CD4-positive, alpha-beta memory T cell (primary cell): ENCODE measurements at places on chromosomes 6 and 20.

GRCh38 chr6:25423358-25423757 lies 144.2 kb downstream of the CARMIL1 start:
- no peak for DNase-seq

GRCh38 chr6:20367743-20368485 lies 33.8 kb upstream of the E2F3 start:
- DNase-seq: no peak

DNA sequence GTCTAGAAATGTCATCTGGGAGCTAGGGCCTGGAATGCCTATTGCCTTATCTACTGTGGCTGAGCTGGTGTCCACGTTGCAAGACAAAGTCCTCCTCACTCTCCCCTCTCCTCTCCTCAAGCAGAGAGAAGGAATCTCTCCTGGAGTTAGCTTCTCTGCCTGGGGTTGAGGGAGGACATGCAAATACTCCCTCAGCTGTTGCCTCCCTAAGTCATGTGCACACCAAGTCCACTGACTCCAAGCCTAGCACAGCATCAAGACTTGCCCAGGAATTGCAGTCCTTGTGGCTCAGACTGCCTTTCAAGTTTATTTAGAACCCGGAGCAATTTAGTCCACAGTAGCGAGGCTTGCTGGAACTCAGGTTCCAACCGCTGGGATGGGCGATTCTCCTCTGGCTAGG lies 38.0 kb upstream of the SCP2D1 start:
- no peak for DNase-seq

DNA sequence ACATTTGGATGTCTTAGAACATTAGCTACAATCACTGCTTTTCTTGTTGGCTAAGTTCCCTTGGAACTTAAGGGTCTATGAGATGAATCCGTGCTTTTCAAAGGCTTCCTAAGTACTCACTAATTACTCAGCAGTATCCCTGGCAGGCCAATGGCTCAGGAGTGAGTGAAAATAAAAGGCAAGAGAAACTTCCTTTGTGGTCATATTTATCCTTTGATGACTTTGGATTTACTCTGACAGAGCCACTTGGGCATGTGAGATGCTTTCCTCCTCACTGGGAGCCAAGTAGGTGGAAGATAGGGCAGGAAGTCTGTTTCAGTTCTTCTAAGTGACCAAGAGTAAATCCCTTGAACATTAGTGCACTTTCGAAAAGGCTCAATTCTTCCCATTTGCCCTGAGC lies 224.3 kb upstream of the FOXA2 start:
- DNase-seq: no peak

- no peak for DNase-seq
These were observed 50.6 kb downstream of the GINS1 start for GRCh38 chr20:25457886-25458680.

DNA sequence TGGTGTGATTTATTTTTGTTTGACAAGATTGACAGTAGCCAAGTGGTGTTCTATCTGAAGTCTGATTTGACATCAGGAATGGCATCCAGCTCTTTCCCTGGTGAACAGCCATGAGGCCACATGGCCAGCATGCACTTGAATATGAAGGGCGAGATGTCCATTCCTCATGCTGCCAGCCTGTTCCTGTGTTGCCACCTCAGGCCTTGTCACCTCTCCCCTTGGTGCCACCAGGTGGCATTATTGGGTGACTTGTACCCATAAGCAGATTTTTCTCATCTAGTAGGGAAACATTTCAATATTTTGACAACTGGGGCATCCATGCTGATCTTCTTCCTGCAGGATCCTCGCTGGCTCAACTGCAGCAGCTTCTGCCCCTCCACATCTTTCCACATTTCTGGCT lies 199.1 kb downstream of the ERMARD start:
- no peak for DNase-seq

DNA sequence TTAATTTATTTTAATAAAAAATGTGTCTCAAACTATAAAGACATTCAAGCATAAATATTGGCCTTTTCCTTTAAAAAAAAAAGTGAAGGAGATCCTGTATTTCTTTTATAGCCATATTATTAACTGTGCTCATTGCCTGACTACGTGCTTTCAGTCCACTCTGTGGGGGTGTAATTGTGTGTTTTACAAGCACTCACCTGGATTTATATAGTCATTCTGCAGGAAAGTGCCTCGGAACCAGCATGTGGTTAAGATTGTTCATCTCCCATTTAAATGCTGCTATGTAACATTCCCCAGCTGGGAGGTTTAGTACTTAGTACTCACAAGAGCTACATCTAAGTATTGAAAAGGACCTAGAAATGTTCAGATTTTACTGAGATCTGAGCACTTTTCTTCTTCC lies 47.9 kb upstream of the SLC22A16 start:
- DNase-seq: no peak

- DNase-seq: no peak
These were observed 328.2 kb upstream of the JAG1 start for GRCh38 chr20:11001764-11002540.

DNA sequence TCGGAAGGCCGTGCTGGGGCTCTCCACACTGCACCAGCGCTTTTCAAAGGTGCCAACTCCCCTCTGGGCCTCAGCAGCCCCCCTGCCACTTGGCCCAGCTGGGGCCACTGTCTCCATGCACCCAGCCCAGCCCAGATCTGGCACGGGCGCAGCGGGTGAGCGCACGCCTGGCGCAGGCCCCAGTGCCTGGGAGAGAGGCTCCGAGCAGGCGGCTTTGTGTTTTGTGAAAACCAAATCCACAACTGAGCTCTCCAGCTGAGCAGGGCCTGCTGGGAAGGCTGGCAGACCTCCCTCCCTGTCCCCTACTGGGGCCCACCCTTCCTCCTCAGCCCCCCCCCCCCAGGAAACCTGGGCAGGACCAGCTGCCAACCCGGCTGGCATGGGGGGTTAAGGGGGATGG lies 17.0 kb downstream of the MDGA1 start:
- DNase-seq: no peak

DNA sequence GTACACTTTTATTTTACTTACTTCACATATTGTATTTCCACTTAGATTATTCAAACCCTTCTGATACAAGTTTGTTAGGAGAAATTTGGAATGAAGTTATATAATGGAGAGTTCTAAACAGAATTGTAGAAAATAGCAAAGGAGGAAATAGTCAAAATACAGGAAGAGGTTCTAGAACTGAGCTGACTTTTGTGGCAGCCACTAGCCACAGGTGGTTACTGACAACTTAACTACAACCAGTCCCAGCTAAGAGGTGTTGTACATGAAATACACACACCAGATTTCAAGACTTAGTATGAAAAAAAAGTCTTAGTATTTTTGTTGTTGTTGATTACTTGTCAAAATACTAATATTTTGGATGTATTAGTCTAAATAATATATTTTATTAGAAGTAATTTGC lies 727.4 kb upstream of the CITED2 start:
- DNase-seq: no peak

- DNase-seq: no peak
These were observed 6.1 kb downstream of the RAMACL start for GRCh38 chr6:166580076-166581050.

- no peak for DNase-seq
These were observed 79.2 kb upstream of the LY86 start for GRCh38 chr6:6509284-6509683.

DNA sequence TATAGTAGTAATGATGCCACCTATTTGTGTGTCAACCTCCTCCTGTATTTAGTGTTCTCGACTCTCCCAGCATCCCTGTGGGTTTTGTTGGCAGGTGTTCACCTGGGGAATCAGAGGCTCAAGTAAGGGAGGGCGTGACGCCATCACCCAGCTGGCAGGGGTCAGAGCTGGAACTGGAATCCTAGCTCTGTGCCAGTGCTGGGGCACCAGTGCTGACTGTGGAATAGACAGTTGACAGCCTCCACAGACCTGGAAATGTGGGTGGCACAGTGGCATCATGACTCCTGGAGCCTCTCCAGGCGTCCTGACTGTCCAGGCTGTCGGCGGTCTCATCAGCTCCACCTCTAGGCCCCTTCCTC lies 102.8 kb downstream of the SYCP2 start:
- no peak for DNase-seq
